ENCODE measurements at places on chromosomes 16 and 17.

DNA sequence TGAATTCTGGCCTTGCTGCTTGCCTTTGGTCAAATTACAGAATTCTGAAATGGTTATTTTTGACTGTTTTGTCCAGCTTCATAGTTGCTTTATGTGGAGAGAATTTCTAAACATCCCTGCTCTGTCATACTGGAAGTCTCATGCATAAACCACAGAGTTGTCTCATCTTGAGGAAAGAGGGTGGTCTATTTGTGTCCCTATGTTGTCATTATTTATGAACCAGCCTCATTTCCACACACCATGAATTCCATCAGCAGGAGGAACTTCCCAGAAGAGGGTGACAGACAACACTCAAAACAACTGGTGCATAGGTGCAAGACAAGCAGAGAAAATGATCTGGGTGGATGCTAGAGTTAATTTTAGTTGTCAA lies 525.8 kb upstream of the GOT2 start:
- DNase-seq, result no peak

DNA sequence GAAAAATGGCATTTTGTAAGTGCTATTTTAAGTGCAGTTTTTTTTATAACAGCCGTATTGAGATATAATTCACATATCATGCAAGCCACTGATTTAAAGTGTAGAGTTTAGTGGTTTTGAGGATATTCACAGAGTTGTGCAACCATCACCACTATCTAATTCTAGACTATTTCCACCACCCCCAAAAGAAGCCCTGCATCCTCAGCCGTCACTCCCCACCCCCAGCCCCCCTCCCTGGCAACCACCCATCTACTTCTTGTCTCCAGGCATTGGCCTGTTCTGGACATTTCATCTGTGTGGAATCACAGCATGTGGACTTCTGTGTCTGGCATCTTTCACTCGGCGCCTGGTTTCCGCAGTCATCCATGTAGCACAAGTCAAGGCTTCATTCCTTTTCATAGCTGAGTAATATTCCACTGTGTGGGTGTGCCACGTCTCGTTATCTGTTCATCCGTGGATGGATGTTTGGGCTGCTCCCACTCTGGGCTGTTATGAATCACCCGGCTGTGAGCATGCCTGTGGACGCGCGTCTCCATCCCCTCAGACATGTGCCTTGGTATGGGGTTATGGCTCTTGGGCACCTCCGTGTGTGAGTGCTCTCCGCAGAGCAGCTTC lies 138.4 kb upstream of the CIBAR2 start:
- no peak for DNase-seq

- DNase-seq, result no peak
These were observed 10.1 kb downstream of the KRT39 start for GRCh38 chr17:40956401-40957254.

GRCh38 chr16:66376577-66377305 lies 10.2 kb downstream of the CDH5 start:
- no peak for DNase-seq

GRCh38 chr17:68453991-68454665 lies 3.2 kb downstream of the WIPI1 start:
- no peak for DNase-seq

DNA sequence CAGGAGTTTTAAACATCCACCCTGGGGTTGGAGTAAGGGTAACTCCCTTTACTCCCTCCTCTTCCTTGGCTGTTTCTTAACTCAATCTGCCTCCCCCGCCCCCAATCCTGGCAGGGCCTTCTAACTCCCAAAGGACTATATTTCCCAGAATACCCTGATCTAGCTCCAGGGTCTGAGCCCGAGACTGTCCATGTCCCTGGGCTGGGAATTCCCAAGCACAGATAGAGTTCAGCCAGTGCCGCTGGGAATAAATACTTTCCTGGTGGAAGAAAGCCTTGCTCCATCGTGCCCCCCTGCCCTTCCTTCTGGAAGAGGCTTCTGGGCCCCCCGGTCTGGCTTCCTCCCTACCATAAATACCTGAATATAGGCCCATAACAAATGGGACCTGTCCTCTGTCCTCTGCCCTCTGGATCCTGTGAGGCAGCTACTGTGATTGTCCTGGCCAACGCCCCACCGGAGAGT lies 10.2 kb downstream of the BAHCC1 start:
- no peak for DNase-seq

- DNase-seq, result no peak
These were observed 845 bp upstream of the ALDOA start for GRCh38 chr16:30064729-30065101.

DNA sequence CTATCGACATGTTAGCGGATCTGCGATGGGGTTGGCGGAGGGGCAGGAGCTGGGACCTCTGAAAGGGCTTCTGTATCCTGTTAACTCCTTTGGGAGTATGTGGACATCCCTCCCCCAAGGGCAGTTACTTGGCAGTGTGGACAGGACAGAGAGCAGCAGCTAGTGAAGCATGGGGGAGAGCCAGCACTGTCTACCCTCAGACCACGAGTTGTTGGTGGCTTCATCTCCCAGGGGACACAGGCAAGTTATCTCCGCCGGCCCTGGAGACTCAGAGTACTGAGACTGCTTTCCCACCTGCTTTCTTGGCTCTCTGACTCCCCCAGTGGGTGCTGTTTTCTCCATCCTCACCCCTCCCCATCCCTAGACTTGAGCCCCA lies 5.3 kb upstream of the GFAP start:
- DNase-seq, result no peak

- no peak for DNase-seq
These were observed 95.9 kb downstream of the RPTOR start for GRCh38 chr17:80640366-80641084.

DNA sequence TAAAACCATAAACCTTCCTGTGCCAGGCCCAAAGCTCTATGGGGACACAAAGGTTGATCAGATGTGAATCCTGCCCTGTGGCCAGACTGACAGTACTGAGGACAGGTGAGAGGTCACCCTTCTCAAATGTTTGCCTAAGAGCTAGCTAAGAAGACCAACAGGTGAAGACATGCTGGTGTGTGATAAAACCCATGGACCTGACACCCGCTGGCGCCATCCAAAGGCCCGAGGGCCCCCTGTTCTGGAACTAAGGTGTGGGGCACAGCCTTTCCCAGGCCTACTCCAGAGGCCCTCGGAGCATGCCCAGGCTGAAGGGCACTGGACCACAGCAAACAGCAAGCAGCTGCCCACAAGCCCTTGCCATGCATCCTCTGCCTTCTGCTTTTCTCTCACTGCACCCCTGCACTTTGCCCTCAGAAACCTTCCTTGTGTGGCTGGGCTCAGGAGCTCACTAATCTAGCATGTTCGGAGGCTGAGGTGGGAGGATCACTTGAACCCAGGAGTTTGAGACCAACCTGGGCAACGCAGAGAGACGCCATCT lies 5.2 kb upstream of the CDK3 start:
- DNase-seq, result no peak

DNA sequence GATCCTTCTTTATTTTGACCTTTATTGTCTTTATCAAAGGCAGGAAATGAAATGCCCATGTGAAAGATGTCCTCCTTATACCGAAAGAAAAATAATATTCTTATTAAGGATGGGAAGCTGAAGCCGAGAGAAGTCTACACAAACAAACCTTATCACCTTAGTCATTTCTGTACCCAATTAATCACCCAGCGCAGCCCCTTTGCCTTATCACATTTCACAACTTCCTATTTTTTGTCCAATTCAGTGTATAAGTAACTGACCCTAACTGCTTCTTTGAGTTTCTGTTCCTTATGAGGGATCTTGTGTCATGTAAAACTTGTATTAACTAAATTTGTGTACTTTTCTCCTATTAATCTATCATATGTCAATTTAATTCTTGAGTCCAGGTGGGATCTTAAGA lies 16.4 kb upstream of the CCL23 start:
- peak; percentile 85 for DNase-seq

- DNase-seq, result no peak
These were observed 7.2 kb downstream of the SPACA3 start for GRCh38 chr17:32998887-32999228.

DNA sequence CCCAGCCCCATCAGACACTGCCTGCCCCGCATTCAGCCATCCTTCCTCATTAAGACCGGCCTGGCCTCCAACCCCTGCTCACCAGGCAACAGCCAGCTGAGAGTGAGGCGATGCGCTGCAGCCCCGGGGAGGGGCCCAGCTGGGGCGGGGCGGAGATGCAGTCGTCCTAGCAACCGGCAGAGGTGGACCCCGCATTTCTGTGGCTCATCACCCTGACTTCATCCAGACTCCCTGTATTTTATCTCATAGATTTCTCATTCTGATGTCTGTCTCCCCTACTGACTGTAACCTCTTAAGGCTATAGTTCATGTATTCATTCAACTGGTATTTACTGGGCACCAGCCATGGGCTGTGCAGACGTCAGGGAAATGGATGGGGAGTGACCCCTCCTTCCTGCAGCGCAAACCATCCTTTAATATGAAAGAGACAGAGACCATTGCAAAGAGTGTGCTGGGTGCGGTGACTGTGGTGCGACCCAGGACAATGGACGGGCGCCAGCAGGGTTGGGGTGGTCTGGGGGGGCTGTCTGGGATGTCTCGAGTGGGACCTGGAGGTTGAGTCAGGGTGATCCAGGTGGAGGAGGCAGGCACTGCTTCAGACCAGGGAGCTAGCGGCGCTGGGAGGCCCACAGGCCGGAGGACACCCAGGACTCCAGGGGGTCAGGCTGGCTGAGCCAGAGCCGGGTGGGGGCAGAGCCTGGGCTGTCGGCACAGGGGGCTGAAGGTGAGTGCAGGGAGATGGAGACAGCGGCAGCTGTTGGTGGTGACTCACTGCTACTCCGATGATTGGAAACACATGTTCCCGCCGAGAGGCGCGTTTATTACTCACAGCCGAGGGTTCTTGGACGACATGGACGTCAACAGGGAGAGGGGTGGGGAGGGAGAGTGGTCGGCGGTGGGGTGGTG lies 10.5 kb upstream of the TIMP2 start:
- DNase-seq, result no peak

DNA sequence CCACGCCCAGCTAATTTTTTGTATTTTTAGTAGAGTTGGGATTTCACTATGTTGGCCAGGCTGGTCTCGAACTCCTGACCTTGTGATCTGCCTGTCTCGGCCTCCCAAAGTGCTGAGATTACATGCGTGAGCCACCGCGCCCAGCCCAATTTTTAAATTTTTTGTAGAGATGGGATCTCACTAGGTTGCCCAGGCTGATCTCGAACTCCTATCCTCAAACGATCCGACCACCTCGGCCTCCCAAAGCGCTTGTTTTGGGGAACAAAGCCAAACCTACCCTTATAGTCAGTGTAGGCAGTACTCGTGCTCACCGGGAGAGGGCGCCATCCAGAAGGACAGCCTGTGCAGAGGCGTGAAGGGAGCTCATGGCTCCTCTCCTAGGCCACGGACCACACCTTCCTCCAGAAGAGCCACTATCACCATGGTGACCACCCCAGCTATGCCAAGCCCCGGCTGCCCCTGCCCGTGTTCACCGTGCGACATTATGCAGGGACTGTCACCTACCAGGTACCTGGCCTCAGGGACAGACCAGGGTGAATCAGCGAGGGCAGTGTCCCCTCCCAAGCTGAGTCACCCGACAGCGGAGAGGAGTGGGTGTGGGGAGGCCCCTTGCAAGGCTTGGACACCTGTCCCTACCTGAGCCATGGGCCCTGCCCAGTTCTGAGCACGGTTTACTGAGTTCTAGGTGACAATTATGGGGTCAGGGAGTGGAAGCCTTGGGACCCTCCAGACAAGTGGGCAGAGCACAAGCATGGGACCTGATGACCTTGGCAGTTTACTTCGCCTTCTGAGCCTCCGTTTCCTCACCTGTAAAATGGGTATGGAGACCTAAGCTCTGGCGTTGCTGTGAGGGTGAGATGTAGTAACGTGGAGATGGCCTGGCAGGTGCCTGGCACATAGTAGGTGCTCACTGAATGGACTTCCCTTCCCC lies 13.7 kb downstream of the MYO15B start:
- peak; percentile 83 for DNase-seq

DNA sequence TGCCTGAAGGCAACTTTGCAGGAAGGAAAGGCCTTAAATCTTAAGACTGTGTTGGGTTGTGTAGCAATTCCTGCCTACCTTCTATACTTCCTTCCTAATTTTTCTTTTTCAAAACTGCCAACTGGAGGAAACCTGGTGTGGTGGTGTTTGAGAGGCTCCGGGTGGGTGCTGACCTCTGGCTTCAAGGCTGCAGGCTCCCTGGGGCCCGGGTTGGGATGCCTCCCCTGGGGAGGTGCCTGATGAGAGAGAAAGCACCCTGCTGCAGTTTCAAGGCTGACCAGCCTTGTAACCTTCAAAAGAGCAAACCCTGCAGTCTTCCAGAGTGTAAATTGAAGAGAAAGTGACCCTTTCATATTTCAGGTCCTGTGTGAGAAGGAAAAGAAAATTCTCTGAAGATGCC lies 55.9 kb downstream of the MSI2 start:
- no peak for DNase-seq
